ENCODE measurements at places on chromosomes 7 and 10.

DNA sequence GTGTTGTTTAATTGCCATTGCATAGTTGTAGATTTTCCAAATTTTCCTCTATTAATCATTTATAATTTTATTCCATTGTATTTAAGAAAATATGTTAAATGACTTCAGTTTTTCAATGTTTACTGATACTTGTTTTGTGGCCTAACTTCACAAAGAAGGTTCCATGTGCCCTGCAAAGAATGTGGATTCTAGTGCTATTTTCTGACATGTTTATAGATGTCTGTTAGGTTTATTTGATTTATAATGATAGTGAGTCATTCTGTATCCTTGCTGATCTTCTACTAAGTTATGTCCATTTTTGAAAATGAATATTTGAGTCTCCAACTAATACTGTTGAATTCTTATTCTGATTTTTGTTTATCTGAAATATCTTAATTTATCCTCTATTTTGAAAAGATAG lies 369.0 kb downstream of the MAGI2 start:
- ATAC-seq: no peak

DNA sequence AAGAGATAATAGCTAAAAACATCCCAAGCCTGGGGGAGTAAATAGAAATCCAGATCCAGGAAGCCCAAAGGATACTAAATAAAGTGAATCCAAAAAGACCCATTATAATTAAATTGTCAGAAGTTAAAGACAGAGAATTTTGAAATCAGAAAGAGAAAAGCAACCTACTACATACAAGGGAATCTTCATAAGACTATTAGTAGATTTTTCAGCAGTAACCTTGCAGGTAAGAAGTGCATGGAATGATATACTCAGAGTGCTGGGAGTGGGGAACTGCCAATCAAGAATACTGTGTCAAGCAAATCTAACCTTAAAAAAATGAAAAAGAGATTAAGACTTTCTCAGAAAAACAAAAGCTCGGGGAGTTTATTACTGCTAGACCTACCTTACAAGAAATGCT lies 13.2 kb upstream of the GIMAP1 start:
- no peak for ATAC-seq

- no peak for ATAC-seq
Measured at GRCh38 chr10:14502431-14502830, 171.7 kb upstream of the FRMD4A start.

GRCh38 chr10:79022565-79023230 lies 46.1 kb upstream of the ZMIZ1 start:
- ATAC-seq: peak; percentile 47

- no peak for ATAC-seq
Measured at GRCh38 chr10:49024484-49024883, 84.8 kb upstream of the LRRC18 start.

DNA sequence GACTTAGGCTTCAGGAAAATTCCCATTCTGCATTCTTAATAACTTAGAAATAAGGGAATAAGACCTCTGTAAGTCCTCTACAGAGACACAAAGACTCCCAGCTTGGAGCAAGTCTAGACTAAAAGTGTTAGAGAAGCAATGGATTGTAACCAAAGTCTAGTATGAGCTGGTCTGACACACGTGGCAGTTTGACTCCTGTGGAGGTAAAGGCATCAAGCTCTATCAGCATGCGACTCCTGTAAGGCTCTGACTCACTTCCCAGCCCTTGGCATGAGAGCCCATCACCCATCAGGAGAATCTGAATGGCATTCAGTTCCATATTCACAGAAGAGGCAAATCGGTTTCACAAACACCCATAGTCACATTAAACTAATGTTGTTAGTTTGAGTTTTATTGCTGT lies 4.4 kb upstream of the VSTM4 start:
- no peak for ATAC-seq

GRCh38 chr7:7907306-7907705 lies 61.3 kb upstream of the GLCCI1 start:
- no peak for ATAC-seq

DNA sequence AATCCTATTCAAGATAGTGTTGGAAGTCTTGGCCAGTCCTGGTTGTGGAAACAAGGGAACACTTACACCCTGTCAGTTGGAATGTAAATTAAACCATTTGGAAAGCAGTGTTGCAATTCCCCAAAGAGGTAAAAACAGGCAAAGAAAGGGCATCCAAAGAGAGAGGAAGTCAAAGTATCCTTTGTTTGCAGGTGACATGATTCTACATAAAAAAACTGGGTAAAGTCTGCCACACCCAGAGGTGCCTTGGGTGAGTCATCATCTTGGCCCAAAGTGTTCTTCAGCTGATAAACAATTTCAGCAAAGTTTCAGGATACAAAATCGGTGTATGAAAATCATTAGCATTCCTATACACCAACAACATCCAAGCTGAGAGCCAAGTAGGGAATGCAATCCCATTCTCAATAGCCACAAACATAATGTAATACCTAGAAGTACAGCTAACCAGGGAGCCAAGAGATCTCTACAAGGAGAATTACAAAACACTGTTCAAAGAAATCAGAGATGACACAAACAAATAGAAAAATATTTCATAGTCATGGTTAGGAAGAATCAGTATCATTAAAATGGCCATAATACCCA lies 278.7 kb downstream of the SDK1 start:
- ATAC-seq: no peak

GRCh38 chr10:50423448-50423847 lies 172.1 kb upstream of the ASAH2 start:
- ATAC-seq: no peak

DNA sequence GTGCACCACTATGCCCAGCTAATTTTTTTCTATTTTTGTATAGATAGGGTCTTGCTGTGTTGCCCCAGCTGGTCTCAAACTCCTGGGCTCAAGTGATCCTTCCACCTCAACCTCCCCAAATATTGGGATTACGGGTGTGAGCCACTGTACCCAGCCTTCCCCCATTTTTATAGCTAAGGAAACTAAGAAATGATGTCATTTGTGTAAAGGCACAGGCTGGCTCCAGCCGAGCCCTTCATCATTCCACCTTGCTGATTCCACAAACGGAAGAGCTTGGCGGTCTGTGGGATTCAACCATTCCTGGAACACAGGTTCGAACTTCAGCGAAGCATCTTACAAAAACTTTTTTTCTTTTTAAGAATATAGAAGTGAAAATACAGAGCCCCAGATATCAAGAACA lies 14.4 kb downstream of the SMURF1 start:
- no peak for ATAC-seq

- ATAC-seq: no peak
Measured at GRCh38 chr7:18780266-18780665, 284.7 kb downstream of the HDAC9 start.

GRCh38 chr7:92602352-92603088 lies 12.3 kb upstream of the FAM133B start:
- ATAC-seq: no peak

DNA sequence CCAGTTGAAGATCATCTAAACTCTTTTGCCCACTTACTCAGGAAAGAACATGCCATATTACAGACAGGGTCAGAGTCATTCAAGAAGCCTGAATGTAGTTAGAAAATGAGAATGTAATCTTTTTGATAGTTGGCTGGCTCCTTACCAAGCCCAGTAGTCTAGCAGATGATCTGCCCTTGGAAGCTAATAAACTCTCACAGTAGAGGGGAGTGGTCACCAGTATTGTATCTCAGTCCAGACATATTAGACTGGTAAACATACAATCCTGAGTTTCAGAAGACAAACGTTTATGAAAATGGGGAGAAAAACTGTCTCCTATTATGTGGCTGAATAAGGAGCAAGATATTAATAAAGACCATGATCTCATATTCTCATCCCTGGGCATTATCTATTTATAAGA lies 65.3 kb downstream of the SEPTIN7 start:
- ATAC-seq: no peak

DNA sequence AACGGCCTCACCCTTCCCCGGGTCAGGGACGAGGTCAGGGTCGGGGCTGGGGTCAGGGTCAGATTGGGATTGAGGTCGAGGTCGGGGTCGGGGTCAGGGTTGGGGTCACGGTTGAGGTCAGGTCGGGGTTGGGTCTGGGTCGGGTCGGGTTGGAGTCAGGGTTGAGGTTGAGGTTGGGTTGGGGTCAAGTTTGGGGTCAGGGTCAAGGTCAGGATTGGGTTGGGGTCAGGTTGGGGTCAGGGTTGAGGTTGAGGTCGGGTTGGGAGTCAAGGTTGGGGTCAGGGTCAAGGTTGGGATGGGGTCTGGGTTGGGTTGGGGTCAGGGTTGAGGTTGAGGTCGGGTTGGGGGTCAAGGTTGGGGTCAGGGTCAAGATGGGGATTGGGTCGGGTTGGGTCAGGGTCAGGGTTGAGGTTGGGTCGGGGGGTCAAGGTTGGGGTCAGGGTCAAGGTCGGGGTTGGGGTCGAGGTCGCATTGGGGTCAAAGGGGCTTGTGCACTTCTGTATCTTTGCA lies 131.4 kb downstream of the VIPR2 start:
- no peak for ATAC-seq

GRCh38 chr10:49431426-49431825 lies 35.5 kb upstream of the DRGX start:
- ATAC-seq: no peak

GRCh38 chr10:127871631-127872010 lies 21.1 kb downstream of the CLRN3 start:
- no peak for ATAC-seq

- peak; percentile 39 for ATAC-seq
Measured at GRCh38 chr10:122373721-122374120, 787 bp upstream of the PLEKHA1 start.

DNA sequence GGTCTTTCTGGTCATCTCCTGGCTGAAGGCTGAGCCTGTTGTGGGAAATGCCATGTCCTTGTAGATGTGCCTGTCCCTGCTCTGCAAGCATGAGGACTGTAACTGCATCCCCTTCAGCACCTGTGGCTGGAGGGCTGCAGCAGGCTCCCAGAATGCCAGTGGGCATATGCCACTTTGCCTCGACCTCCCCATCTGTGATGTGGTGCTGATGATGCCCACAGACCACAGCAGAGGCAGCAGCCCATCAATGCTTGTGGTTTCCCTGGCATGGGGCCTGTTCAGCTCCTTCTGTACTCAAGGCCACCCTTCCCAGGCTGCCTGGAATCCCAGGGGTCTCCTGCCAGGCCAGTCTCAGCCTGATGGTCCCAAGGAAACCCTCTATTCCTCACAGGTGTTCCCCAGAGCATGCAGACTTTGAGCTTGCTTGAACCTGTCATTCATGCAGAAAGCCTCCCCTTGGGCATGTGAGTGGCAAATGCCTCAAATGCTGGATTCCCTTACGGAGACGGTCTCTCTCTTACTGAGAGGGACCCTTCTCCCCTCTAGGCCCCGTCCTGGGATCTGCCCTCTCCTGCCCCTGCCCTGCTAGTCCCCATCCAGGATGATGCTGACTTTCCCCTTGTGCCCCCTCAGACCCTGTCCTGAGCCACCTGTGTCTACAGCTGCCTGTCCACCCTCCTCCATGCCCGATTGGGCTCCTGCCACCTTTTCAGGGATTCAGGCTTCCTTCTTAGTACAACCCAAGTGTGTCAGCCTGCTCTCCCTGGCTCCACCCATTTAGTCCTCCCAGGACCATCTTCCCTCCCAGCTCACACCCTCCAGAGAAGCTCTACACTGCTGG lies 50.9 kb upstream of the ANTXRL start:
- no peak for ATAC-seq

- no peak for ATAC-seq
Measured at GRCh38 chr10:44947371-44948152, 12.0 kb upstream of the RASSF4 start.

- no peak for ATAC-seq
Measured at GRCh38 chr10:20746856-20747255, 150.3 kb downstream of the NEBL start.

- ATAC-seq: no peak
Measured at GRCh38 chr7:29350351-29350750, 155.8 kb downstream of the CHN2 start.

DNA sequence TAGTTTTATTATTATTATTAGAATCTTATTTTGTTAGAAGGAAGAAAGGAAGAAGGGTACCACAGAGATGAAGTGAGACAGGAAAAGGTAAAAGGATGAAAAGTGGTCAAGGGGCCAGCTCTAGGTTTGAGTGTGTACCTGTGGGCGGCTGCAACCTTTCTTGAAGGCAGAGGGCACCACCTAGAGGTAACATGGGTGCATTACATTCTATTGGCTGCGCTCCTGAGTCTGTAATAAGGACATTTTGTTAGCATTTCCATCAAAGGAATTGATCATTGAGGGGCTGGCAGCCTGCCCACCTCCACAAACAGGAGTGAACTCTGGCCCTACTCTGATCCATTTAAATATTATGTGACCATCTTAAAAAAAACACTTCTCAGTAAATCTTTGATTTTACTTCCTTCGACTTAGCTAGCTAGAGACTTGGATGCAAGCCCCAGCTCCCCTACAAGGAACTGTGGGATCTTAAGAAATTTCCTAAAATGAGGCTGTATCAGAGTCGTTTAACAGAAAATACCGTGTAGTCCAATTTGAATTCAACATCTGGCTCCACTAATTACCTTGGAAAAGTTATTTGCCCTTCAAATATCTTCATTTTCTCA lies 610.4 kb downstream of the IPMK start:
- peak; percentile 90 for ATAC-seq

- no peak for ATAC-seq
Measured at GRCh38 chr10:125692601-125693523, 9.9 kb upstream of the TEX36 start.

GRCh38 chr7:126574276-126575250 lies 678.2 kb downstream of the GRM8 start:
- peak; percentile 95 for ATAC-seq

DNA sequence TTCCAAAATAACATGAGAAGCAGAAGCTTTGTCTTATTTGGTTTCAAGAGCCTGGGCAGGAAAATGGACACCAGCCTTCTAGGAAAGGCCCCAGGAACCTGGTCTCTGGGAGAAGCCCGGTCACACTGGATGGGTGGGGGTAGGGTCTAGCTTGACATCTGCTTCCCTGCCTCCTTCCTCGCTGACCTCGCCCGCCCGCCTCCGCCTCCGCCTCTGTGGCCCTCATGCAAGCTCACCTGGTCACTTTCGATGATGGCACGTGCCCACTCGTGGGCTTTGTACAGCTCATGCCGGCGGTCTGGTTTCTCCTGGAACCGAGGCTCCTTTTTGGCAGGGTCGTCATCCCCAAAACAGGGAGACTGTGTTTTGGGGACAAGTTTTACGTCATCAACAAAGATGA lies 63.4 kb downstream of the SCRN1 start:
- no peak for ATAC-seq

GRCh38 chr7:107742678-107743566 lies 1.0 kb upstream of the CBLL1 start:
- peak; percentile 32 for ATAC-seq

GRCh38 chr7:92824901-92825480 lies 11.4 kb downstream of the CDK6 start:
- peak; percentile 8 for ATAC-seq

GRCh38 chr7:8214244-8214824 lies 47.6 kb downstream of the ICA1 start:
- no peak for ATAC-seq
